ENCODE measurements at places on chromosomes 13 and 19. TPM values are rescaled to one million over a fixed set of nuclear protein-coding genes. Genes with fewer than 3 reads are reported as not detected.

DNA sequence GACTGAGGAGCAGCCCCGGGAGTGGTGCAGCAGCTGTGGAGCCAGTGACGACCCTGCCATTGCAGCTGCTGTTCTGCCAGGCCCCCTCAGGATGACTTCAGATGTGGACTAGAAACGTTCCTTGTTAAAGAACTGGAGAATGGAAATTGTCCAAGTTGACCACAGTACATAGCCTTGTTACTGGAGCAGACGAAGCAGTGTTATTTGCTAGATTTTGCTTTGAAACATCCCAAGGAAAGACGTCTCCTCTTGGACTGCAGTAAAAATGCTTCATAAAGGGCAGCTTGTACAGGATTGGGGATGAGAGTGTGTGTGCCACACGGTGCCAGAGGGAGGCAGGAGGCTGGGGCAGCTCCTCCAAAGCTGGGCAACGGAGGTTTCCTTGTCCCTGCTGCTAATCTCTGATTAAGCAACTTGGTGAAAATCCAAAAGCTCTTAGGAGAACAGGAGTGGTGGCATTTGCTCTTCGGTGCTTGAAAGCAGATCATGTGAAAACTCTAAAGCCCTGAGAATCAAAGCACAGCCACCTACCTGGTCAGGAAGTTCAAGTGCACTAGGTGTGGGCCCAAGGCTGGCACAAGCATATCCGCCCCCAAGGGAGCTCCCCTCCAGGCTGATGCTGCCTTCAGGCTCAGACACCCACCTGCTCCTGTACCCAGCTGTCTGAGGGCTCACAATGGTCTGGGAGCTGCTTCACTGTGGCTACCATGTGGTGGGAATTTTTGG, 34.5 kb downstream of the SHISA2 start:
- ATAC-seq = no peak

DNA sequence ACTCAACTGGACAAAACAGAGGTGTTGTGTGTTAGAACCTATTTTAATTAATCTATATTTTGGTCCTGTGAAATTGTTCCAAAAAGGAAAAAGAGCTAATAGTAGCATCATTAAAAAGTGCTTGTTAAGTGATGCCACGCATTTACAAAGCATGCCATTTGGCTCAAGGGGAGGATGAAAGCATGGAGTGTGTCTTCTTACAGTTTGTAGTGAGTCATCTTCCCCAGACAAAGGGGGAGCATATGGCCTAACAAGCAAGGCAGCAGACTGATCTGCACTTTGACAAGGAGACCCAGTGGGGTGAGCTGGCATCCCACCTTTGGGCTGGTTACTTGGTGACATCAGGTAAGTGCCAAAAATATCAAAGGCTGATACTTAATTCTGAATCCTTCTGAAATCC, 297.0 kb downstream of the FGF9 start:
- no peak for ATAC-seq

GRCh38 chr13:105159841-105160240, 1375.6 kb downstream of the EFNB2 start:
- ATAC-seq = no peak

DNA sequence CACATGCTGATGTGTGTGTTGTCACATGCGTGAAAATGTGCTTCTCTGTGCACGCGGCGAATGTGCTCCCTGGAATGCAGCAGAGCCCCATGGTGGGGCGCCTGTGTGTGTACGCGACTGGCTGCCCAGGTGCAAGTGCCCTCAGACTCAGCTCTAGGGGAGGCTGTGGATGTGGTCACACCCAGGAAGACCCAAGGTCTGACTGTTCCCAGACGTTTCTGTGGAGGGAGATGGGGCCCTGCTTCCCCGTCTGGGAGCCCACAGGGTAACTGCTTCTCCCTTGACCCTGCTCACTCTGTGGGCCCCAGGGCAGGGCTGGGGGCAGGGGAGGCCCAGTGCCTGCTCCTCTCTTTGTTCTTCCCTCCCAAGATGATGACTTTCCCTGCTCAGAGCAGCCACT, 7.9 kb upstream of the UQCR11 start:
- no peak for ATAC-seq

DNA sequence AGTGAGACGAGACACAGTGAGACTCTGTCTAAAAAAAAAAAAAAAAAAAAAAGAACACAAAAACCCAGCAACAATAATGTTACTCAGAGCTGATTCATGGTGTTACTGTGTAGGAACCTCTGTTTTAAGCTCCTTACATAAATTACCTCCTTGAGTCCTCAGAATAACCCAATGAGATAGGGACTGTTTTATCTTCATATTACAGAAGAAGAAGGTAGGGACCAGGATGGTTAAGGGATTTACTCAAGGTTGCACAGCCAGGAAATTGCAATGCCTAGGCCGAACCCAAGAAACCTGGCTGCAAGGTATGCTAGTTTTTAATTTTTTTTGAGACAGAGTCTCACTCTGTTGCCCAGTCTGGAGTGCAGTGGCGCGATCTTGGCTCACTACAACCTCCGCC, 1.5 kb upstream of the DAND5 start:
- ATAC-seq = no peak

GRCh38 chr13:68851026-68851425, 1256.6 kb upstream of the ATXN8OS start:
- ATAC-seq = no peak

- ATAC-seq = no peak
These were observed 523.5 kb upstream of the ARGLU1 start for GRCh38 chr13:107091428-107091827.

- ATAC-seq = peak; percentile 22
These were observed 2.5 kb upstream of the EEF2 start for GRCh38 chr19:3987619-3988371.

GRCh38 chr19:17323964-17324332, 10.7 kb downstream of the ANO8 start:
- ATAC-seq = peak; percentile 19

DNA sequence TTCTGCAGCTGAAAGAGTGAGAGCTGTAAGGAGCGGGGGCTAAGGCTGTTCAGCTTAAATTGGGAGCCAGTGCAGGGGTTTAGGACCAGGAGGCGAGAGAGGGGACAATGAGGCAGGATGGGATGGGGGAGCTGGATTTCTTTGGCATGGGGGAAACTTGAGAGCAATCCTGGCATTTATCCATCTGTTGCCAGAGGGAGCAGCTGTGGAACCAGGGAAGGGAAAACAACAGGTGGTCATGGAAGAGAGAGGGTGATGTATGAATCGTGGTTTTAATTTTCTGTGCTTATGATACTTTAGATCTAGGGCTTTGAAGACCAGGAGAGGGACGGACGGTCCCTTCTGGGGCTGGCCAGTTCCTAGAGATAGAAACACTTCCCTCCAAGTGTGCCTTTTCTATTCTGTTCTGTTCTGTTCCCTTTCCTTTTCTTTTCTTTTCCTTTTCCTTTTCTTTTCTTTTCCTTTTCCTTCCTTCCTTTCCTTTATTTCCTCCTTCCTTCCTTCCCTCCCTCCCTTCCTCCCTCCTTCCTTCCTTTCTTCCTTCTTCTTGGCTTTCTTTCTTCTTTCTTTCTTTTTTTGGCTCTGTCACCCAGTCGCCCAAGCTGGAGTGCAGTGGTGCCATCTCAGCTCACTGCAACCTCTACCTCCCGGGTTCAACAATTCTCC, 16.0 kb upstream of the CCL25 start:
- ATAC-seq = no peak

- ATAC-seq = peak; percentile 65
These were observed 16.5 kb upstream of the FOSB start for GRCh38 chr19:45451131-45451849.

SLC44A2 gene
- 64.8 TPM for total RNA-seq

CNFN gene
- total RNA-seq = not detected

All from activated T-helper 17 cell treated with anti-CD3 and anti-CD28 coated beads, Interleukin-2, amount 50 U/mL, for 72 hours (primary cell).